ENCODE measurements at places on chromosomes 7 and 10.

- DNase-seq = no peak
Observed at GRCh38 chr10:93894516-93895378, 969 bp downstream of the SLC35G1 start.

GRCh38 chr10:105154736-105155135 lies 513.6 kb downstream of the SORCS3 start:
- DNase-seq = no peak

DNA sequence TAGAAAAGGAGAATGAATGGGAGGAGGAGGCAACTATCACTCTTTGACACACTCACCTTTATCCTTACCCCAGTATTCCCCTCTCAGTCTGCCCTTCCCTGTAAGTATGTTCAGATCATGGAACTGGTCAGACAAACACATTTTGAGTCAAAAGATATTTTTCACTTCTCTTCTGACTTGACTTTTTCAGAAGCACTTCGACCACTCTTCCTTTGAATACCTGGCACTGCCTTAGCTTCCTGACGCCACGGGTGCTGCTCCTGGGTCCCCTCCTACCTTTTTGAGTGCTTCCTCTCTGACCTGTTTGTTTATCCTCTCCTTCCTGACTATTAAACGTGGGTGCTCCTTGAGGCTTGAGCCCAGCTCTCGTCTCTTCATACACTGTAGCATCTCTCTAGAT lies 19.8 kb upstream of the C10orf67 start:
- DNase-seq = no peak

- no peak for DNase-seq
Observed at GRCh38 chr10:102121739-102122372, 1.7 kb upstream of the LDB1 start.

DNA sequence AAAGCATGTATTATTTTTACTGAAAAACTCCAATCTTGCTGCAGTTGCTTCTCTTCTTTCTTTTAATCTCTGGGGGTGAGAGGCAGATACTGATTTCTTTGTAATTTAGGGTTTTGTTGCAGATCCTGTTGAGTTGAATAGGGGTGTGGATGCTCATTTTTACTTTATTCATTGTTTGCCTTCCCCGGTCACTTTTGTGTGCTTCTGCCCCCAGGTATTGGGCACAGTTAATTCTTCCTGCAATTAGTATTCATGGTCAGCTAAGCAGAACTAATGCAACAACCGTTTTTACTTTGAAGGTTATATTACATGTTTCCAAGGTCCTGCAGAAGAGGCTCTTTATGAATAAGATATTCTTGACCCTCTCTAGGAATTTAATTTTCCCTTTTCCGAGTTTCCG lies 96.4 kb downstream of the BUB3 start:
- no peak for DNase-seq

- no peak for DNase-seq
Observed at GRCh38 chr10:63670291-63670898, 149.2 kb downstream of the REEP3 start.

GRCh38 chr10:6918305-6918704 lies 338.2 kb upstream of the PRKCQ start:
- peak; percentile 24 for DNase-seq

DNA sequence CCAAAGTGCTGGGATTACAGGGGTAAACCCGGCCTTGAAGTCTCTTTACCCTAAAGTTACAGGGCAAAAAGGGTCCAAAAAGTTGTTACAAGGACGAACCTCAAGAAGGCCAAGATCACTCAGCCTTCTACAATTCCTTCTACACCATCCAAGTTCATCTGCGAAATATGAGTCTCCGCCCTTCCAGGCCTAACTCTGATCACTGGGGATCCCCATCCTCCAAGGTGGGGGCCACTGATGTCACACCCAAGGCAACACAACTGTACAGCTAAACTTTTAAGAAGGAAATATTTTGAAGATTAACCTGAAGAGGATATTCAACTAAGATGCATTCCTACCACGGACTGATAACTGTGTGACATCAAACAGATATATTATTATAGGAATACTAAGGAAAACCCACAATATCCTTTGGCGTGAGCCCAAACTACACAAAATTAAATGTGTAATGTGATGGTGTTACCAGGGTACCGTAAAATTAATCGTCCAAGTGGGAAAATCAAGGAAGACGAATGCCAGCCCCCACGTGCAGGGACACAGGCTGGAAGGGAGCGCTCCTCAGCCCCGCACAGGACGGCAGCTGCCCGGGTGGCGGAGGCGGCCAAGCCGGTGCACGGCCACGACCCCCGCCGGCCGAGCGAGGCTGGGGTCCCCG lies 1.0 kb downstream of the PAXIP1 start:
- DNase-seq = peak; percentile 18

- DNase-seq = no peak
Observed at GRCh38 chr7:37504801-37505200, 56.1 kb upstream of the ELMO1 start.

DNA sequence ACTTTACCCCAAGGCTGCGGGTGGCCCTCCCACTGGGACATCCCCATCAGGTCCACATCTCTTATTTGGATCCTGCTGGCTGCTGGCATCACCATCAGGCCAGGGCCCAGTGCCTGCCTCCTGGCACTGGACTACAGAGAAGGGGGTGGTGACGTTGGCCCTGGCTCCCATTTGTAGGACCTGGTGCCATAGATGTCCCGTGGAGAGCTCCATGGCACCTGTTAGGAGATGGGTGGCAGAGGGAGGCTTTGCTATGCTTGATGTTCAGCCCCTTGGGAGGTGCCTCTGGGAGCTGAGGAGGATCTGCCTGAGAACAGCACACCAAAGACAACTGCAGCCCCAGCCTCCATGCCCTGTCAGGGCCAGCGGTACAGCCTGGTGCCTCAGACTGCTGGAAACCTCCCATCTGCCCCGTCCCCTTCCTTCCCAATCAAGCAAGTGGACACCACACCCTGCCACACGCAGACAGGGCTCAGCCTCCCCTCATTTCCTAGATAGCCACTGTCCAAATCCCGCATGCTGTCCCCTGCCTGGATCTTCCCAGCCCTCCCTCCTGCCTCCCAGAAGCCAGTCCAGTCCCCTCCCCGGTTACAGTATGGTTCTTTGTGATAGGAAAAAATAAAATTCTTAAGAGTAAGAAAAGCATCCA lies 230.0 kb upstream of the GRB10 start:
- no peak for DNase-seq

GRCh38 chr10:105742184-105742583 lies 1101.1 kb downstream of the SORCS3 start:
- no peak for DNase-seq

DNA sequence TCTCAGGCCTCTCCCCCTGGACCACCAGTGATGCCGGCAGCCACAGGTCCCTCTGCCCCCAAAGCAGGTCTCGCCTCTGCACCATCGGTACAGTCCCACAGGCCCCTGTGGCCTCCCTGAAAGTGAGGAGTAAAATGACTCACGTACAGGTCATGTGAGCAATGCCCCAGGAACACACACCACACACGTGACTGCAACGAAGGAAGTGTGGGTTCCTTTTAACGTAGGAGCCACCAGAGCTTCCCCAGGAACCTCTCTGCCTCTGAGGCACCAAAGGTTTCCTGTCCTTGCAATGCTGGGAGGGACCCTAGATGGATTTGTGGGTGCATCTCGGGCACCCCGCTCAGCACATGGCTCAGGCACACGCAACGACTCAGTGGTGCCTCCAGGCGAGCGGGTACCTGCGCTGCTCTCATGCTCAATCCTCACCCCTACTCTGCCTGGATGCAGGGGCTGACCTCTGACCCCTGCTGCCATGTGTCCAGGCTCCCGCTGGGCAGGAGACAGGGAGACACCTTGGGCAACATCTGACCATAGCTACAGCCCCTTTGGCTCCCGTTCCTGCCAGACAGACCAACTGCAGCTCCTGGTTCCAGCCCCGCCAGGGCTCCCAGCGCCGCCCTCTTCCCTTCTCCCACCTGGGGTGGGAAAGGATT lies 120.7 kb downstream of the PRKAG2 start:
- DNase-seq = peak; percentile 20

DNA sequence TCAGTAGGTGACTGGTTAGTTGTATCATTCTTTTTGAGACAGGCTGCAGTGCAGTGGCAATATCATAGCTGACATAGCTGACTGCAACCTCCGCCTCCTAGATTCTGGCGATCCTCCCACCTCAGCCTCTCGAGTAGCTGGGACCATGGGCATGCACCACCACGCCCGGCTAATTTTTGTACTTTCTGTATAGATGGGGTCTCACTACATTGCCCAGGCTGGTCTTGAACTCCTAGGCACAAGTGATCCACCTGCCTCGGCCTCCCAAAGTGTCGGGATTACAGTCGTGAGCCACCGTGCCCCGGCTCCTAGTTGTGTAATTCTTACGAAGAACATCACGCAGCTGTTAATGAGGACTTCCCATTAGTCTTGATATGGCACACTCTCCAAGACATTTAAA lies 123.4 kb upstream of the VKORC1L1 start:
- DNase-seq = no peak

GRCh38 chr7:54701982-54702381 lies 57.0 kb downstream of the SEC61G start:
- no peak for DNase-seq

GRCh38 chr7:7946486-7946885 lies 22.1 kb upstream of the GLCCI1 start:
- no peak for DNase-seq

GRCh38 chr7:4904346-4904745 lies 20.8 kb upstream of the RADIL start:
- no peak for DNase-seq

DNA sequence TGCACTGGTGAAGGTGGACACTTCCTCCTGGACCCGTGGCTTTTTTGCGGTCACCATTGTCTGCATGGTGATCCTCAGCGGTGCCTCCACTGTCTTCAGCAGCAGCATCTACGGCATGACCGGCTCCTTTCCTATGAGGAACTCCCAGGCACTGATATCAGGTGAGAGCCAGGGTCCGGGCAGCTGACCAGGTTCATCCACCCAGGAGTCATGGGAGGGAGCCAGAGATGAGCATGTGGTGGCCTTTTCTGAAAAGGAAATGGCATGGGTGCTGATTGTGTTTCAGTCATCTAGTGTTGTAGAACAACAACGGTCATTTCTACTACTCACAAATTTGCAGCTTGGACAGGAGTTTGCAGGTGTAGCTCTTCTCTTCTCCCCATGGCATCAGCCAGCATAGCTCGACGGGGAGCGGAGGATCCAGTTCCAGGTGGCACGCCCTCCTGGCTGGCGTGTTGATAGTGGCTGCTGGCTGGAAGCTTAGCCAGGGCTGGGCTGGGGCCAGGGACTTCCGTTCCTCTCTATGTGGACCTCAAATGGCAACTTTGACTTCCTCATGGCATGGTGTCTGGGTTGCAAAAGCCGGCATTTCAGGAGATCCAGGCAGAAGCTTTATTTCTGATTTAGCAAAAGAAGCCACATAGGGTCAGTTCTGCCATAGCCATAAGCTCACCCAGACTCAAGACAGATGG lies 32.7 kb downstream of the SLC29A3 start:
- DNase-seq = no peak

DNA sequence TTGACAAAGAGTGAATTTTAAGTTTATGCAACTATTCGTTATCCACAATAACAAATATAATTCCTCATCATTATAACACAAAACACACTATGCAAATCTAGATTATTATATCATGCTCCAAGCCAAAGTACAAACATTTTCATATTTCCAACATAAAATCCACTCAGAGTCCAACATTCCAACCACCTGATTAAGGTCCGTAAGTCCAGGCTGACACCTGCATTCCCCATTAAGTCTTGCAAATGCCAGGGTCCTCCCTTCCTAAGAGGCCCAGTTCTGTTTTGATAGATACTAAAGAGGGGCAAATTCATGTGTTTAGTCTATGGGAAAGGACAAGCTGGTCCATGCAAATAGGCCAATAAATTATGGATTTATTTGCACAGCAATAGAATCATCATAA lies 206.1 kb downstream of the POU6F2 start:
- DNase-seq = no peak

GRCh38 chr10:61836888-61837754 lies 64.4 kb upstream of the ARID5B start:
- DNase-seq = no peak

DNA sequence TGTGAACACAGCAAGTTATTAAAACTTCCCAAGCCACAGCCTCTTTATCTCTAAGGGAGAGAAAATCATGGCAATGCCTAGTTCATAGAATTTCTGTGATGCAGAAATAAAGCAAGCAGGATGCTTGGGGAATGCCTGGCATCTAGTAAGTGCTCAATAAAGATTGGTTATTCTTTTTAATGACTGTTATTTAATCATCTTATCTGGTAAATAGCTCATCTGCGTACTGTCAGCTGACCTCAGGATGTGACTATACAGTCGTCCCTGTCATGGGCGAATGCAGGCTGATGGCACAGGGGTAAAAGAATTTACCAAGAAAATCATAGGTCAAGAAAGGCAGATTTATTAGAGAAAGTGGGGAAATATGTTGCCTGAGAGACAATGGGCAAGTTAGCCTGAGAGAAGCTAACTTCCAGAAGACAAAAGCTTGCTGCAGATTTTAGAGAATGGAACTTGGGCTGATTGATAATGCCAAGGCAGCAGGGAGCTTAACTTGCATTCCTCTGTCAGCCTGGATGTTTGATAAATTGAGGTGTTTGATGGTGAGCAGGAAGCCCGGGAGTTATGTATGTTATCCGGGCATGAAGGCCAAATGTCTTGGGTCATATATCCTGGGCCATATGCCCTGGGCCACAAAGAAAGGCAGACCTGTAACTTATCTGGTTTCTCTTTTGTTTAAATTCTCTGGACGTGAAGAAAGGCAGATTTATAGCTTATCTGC lies 126.0 kb downstream of the KCNMA1 start:
- DNase-seq = no peak

DNA sequence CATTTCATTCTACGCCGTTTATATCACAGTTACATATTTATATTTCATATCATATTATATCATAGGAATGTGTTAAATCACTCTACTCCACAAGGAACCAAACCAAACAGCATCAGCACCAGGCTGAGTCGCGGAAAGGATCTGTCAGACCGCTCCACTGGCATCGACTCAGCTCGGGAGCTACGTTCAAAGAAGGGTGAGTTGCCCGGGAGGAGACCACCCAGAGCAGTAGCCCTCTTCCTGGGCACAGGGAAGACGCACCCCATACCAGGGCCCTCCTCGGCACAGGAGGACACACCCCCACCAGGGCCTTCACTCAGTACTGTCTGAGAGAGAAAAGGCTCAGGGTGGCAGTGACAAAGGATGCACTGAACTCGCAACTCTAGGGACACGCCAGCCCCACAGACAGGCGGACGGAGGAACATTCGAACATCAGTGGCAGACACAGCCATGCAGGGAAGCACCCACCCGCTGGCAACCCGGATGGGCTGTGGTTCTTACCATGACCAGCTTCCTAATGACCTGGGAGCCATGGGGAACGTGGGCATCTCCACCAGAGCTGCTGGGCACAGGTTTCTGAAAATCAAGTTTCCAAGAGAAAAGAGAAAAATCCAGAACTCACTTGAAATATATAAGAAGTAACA lies 28.7 kb downstream of the PITRM1 start:
- no peak for DNase-seq

DNA sequence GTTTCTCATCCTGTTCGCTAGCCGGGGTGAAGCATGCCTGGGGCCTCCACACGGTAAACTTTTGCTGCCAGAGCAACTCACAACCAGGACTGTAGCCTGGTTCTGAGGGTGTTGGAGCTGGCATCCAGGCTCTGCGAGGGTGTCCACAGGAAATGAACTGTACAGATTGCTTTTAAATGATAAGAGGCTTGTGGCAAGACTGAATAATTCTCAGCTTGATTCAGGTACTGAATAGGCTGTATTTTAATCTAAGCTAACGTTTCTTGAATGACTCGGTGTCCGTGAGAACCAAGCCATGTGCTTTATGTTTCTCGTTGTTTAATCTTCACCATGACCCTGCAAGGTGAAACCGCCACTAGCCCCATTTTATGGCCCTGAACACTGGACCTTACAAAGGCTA lies 49.3 kb downstream of the EEPD1 start:
- DNase-seq = no peak

Data from Calu3 (cell line).